ENCODE measurements at places on chromosomes 7 and 10.

DNA sequence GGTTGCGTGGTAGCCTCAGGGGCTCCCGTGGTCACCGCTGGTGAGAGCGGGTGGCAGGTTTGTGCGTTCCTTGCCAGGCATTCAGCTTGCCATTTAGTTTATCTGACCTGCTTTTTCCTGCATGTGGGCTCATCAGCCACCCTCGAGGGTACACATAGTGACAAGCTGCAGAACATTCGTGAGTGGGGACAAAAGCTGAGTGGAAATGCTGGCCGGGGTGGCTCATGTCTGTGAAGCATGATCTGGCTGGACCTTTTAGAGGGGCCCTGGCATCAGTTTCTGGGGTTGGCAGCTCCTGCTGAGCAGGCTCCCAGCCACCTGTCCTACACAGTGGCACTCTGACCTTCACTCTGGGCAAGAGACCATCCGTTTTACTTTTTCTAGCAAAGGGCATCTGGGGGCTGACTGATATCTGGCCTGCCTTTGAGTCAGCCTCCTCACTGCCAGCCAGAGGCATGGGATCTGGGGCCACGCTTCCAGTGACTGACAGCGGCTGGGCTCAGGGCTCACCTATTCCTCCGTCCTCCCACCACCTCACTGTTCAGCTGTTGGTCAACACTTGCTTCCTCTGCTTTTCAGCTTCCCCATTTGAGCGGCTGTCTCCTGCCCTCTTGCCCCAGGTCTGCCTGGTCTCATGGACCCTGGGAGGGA is 75.0 kb downstream of the LANCL2 start:
- peak; percentile 8 for DNase-seq

DNA sequence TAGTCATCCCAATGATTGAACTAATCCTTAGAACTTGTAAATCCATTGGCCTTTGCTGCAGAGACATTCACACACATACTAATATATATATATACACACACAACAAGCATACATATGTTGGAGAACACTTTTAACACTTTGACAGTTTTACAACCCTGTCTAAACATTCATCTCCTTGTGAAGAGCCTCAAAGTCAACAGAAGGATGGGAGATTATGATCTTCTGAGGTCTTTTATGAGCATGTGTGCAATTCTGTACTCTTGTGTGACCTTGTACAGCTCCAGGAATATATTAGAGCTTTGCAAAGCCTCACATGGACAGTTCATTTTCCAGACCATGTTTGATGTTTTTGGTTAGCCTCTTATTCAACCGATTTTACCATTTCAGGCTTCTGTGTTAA is 589.0 kb downstream of the NXPH1 start:
- DNase-seq = no peak

GRCh38 chr10:74394416-74394969 is 243.5 kb downstream of the ADK start:
- peak; percentile 8 for DNase-seq

DNA sequence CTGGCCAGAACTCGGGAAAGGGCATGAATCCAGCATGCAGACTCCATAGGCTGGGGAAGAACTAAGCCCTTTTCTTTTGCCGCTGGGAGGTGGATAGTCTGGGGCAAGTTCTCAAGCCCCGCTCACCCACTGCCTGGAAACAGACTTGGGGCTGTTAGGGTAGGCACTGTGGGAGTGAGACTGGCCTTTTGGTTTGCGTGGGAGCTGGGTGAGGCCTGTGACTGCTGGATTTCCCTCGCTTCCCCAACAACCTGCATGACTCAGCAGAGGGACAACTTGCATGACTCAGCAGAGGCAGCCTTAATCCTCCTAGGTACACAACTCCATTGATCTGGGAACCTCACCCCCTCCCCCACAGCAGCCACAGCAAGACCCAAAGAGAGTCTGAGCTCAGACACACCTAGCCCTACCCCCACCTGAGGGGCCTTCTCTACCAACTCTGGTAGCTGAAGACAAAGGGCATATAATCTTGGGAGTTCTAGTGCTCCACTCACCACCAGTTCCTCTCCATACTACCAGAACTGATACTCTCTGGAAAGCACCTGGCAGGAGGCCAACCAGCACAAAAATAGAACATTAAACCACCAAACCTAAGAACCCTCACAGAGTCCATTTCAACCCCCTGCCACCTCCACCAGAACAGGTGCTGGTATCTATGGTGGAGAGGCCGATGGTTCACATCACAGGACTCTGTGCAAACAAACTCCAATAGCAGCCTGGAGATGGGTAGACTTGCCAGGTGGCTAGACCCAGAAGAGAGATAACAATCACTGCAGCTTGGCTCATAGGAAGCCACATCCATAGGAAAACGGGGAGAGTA is 81.4 kb upstream of the LAMB4 start:
- DNase-seq = peak; percentile 47

GRCh38 chr10:3689871-3690510 is 95.0 kb downstream of the KLF6 start:
- DNase-seq = no peak

GRCh38 chr7:149310113-149310836 is 48.3 kb downstream of the ZNF783 start:
- DNase-seq = peak; percentile 81

- peak; percentile 70 for DNase-seq
Measured at GRCh38 chr10:100008142-100008522, 1.6 kb downstream of the DNMBP start.

DNA sequence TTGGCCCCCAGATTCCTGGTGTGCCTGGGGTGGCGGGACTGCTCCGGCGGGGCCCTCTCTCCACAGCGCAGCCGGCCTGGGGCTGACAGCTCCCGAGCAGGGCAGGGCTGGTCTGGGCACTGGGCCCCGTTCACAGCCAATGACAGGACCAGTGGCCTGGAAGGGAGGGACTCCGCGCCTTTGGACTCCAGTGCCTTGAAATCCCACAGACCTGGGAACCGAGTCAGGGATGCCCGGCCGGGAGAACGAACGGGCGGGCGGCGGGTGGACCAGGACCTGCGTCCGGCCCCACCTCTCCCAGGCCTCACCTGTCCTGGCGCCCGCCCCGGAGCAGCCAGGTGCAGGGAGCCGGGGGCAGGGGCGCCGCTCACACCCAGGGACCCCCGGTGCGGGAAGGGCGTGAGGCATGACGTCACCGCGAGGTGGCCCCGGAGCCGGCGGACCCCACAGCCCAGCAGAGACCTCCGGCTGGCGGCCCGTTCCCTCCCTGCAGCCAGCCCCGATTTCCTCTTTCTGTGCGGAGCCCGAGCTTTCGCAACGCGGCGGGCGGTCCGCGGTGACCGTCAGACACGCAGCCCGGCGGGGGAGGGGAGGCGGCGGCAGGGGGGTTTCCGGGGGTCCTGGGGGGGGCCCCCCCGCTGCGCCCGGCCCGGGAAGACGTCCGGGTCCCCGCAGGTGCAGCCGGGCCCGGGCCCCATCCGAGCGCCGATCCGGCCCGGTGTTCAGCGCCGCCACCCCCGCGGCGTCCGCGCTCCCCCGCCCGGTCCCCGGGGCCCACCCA is 743 bp downstream of the ADAP1 start:
- peak; percentile 76 for DNase-seq
